SK-N-SH treated with all-trans-retinoic acid at 6 μM for 48 hours (cell line): ENCODE measurements at places on chromosomes 11 and 22.

- no peak for ATAC-seq
Measured at GRCh38 chr11:86977441-86978050, 22.4 kb upstream of the FZD4 start.

GRCh38 chr11:288478-289397 is at the start of gene PGGHG:
TSS of gene PGGHG (plus strand) at chr11:289126. CDS start at chr11:289817, 691 bp downstream.
- ATAC-seq = peak; percentile 61

GRCh38 chr11:126156814-126157213 is 54.6 kb downstream of the RPUSD4 start:
- no peak for ATAC-seq

DNA sequence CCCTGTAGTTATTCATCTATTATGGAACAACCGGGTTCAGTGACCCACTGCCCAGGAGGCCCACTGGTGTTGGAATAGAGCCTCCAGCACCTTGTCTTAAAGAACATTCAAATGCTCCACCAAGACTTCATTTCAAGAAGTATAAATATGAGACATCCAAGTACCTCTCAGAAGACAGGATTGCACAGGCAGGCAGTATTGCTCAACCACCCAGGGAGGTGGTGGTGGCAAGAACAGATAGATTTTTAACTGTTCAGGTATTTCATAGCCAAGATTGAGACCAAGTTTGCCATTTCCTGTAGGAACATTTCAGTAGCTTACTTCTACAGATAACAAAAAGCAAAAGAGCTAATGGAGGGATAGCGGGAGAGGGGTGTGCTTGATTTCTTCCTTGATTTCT is 78.7 kb downstream of the COMMD9 start:
- ATAC-seq = no peak

DNA sequence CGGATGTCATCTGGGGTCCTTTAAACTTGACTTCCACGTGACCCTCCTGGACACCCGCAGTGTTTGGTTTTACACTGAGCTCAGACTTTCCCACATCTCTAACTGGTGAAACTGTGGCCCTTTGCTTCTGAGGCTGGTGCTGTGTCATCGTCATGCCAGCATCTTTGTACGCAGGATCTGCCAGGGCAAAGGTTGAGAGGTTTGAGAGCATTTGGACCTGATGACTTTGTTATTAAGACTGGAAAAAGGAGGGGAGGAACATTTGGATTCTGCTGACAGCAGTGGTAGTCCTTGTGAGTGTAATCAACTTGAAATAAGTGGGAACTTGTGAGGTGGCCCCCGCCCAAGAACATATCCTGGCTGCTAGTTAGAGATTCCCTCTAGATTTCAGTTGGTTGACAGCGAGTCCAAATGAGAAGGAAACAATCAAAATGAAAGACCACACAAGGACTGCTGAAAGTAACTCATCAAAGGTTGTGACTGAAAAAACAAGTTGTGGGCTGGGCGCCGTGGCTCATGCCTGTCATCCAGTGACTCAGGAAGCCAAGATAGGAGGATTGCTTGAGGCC is 102.5 kb downstream of the KIAA1671 start:
- no peak for ATAC-seq
